NCI-H774 (cell line): ENCODE measurements at places on chromosomes 16 and 17.

- DNase-seq, result no peak
These were observed 47.5 kb upstream of the CCL2 start for GRCh38 chr17:34207572-34207971.

GRCh38 chr16:81231014-81231413 lies 7.5 kb upstream of the BCO1 start:
- DNase-seq, result no peak

DNA sequence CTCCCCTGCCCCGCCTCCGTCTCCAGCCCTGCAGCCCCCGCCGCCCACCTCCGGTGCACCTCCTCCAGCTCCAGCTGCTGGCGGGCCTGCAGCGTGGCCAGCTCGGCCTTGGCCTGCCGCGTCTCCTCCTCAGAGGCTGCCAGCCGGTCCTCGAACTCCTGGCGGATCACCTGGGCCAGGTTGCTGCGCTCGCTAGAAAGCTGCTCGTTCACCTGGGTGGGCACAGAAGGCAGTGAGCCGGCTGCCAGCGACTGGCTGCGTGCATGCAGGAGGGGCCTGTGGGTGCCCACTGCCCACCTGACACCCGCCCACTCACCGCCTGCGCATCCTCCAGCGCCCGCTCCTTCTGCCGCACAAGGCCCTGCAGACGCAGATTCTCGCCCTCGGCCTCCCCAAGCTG lies 24.6 kb upstream of the AATK start:
- no peak for DNase-seq

GRCh38 chr16:5905935-5906334 lies 808.3 kb upstream of the EEF2KMT start:
- DNase-seq, result no peak

DNA sequence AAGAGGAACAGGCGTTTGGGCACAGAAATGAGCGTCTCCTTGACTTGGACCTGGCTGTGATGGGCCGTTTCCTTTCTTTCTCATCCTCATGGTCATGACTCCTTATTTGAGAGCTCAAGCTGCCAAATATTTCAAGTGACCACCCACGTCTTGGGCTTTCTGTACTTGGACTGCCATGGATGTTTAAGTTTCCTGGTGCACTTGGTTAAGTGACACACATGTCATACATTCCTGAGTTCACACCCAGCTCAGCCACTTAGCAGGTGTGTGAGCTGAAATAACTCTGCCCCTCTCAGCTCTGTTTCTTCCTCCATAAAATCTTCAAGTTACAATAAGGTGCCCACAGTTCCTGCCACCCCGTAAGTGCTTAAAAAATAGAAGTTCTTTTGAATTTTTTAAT lies 114.5 kb downstream of the CLEC16A start:
- no peak for DNase-seq

- DNase-seq, result no peak
These were observed 19.1 kb upstream of the SP6 start for GRCh38 chr17:47870056-47870455.

- DNase-seq, result no peak
These were observed 218.0 kb upstream of the TNRC6C start for GRCh38 chr17:77740481-77740880.

GRCh38 chr16:51951668-51952298 lies 595.2 kb downstream of the TOX3 start:
- DNase-seq, result peak; percentile 50

GRCh38 chr16:1430759-1431496 lies at the start of gene PERCC1:
Gene PERCC1, plus strand, starts transcription at chr16:1431078. Its CDS starts 1,516 bp downstream, at chr16:1432594.
- peak; percentile 65 for DNase-seq

GRCh38 chr16:24499193-24499814 lies 40.1 kb upstream of the RBBP6 start:
- peak; percentile 6 for DNase-seq

DNA sequence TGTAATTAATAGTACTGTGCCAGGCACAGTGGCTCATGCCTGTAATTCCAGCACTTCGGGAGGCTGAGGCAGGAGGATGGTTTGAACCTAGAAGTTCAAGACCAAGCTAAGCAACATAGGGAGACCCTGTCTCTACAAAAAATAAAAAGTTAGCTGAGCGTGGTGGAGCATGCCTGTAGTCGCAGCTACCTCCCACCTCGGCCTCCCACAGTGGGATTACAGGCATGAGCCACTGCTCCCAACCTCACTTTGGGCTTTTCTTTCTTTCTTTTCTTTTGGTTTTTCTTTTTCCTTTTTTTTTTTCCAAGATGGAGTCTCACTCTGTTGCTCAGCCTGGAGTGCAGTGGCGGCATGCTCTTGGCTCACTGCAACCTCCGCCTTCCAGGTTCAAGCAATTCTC lies 137.8 kb downstream of the MRM1 start:
- DNase-seq, result no peak

GRCh38 chr17:73316919-73317505 lies 5.2 kb upstream of the CDC42EP4 start:
- no peak for DNase-seq

- DNase-seq, result no peak
These were observed 725 bp upstream of the CACNA1H start for GRCh38 chr16:1152123-1152638.

- DNase-seq, result no peak
These were observed 6.7 kb upstream of the SMPD3 start for GRCh38 chr16:68454920-68455435.

DNA sequence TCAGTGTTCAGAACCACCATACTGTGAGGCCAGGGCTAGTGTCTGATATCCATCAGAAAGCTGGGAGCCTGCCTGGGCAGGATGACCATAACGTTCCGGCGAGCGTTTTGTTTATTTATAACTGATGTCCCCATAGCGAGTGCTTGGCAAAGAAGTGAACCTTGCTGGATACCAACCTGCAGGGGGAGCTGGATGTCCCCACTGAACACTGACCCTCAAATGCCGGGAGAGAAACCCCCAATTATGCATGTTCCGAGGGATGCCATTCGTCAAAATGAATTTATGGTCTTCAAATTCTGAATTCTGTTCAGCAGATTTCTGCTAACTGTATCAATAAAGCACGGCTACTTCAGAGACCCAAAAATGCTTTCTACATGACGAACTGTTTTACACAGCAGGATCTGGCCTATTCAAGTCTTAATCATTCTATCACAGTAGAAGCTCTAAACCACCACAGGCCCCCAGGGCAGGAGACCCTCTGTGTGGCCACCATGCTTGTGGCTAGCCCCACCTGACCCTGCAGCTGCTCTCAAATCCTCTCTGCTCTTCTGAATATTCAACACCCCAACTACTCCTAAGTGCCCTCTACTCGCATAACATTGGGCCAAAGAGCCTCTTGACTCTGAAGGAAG lies 15.2 kb downstream of the MED24 start:
- peak; percentile 35 for DNase-seq

DNA sequence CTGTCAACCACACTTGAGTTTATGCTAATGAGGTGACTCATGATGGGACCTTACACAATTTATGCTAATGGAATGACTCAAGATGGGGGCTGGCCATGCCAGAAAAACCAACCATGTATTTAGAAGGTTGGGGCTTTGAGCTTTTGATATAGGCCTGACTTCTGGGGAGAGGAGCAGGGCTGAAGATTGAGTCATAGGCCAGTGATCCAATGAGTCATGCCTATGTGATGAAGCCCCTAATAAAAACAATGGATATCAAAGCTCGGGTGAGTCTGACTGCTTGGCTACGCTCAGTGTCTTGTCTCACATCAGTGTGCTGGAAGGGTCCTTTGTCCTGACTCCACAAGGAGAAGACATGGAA lies 7.3 kb downstream of the MFSD6L start:
- DNase-seq, result no peak

GRCh38 chr16:9042964-9043680 lies 48.3 kb upstream of the HAPSTR1 start:
- DNase-seq, result no peak

DNA sequence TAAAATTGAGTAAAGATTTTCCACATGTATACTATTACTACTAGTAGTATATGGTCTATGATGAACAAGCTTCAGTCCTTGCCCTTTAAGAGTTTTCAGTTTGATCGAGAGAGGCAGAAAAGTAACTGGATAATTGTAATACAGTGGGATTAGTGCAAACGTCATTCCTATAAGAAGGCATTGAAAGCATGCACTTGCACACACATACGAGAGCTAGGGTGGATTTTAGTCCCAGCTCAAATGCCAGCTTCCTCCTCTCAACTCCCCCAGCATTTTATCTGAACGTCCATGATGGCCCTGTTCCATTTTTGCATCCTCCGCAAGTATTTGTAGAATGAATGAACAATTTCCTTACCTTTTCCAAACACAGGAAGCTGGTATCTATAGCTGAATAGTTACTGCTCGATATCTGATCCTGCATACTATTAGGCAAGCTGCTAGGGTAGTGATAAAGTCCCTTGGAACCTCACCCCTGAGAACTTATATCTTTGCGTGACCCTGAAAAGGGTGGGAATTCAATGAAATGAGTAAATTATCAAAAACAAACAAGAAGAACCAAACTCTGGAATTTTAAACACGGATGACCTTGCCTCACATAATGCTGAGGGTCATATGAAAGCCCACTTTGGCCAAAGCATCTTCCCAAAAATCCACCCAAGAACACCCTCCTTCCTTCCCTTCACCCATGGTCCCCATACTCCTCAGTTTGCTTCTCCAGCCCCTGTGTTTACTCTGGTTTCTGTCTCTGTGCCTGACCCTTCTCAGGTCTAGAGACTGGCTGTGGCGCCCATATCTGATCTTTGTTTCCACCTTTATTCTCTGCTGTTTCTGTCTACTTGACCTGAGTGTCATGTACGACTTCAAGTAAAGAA lies 60.5 kb downstream of the TMEM100 start:
- DNase-seq, result no peak

DNA sequence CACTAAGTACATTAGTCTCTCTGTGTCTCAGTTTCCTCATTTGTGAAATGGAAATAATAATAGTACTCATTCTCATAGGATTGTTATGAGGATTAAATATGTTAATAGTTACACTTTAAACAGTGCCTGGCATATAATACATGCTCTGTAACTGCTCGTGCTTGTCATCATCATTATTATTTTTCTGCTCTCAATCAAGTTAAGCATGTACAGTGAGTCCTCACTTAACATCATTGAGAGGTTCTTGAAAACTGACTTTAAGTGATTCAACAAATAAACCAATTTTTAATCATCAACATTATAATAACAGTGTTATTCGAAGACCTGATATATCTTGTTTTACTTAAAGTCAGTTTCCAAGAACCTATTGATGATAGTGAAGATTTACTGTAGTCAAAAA lies 322.3 kb downstream of the ZFHX3 start:
- no peak for DNase-seq

GRCh38 chr16:87150262-87150661 lies 166.9 kb downstream of the C16orf95 start:
- no peak for DNase-seq

GRCh38 chr16:11976850-11977375 lies 379 bp downstream of the SNX29 start:
- no peak for DNase-seq

DNA sequence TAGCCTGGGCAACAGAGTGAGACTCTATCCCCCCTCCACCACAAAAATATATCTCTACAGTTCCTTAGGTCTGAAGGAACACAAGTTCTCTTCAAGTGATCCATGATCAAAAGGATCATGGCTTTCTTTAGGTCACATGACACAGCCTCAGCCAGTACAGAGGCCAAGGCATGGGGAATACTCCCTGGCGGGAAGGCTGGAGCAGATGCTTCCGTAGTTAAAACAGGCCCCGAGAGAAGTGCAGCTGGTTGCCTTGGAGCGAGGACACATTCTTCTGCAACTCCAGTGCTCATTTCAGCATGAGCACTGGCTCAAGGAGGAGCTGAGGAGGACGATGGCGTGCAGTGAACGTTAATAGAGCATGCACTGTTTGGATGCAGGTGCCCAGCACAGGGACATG lies 13.5 kb downstream of the CDIP1 start:
- DNase-seq, result no peak

- DNase-seq, result no peak
These were observed 50.6 kb downstream of the MARF1 start for GRCh38 chr16:15592324-15592723.

GRCh38 chr17:82228278-82228841 lies 482 bp upstream of the SLC16A3 start:
- DNase-seq, result no peak

- DNase-seq, result no peak
These were observed 28.2 kb upstream of the ZC3H18 start for GRCh38 chr16:88541831-88542616.

- no peak for DNase-seq
These were observed at the start of gene RAB34 for GRCh38 chr17:28717578-28718332. Gene RAB34, minus strand, starts transcription at chr17:28717868. Its CDS starts 602 bp downstream, at chr17:28717266.
